Activated CD4-positive, alpha-beta T cell treated with anti-CD3 and anti-CD28 coated beads for 36 hours (primary cell): ENCODE measurements at places on chromosomes 13 and 19. TPM values are rescaled to one million over a fixed set of nuclear protein-coding genes. Genes with fewer than 3 reads are reported as not detected.

Gene RASA3
- total RNA-seq: 34.7 TPM

Gene KLK7
- total RNA-seq: not detected

Gene SRRM5
- 0.74 TPM for total RNA-seq

Gene PRTN3
- not detected for total RNA-seq

Gene NCAN
- total RNA-seq: not detected

Gene SYNGR4
- 0.25 TPM for total RNA-seq

- DNase-seq: no peak
These were observed 44.3 kb downstream of the COLGALT1 start for GRCh38 chr19:17599780-17600179.

DNA sequence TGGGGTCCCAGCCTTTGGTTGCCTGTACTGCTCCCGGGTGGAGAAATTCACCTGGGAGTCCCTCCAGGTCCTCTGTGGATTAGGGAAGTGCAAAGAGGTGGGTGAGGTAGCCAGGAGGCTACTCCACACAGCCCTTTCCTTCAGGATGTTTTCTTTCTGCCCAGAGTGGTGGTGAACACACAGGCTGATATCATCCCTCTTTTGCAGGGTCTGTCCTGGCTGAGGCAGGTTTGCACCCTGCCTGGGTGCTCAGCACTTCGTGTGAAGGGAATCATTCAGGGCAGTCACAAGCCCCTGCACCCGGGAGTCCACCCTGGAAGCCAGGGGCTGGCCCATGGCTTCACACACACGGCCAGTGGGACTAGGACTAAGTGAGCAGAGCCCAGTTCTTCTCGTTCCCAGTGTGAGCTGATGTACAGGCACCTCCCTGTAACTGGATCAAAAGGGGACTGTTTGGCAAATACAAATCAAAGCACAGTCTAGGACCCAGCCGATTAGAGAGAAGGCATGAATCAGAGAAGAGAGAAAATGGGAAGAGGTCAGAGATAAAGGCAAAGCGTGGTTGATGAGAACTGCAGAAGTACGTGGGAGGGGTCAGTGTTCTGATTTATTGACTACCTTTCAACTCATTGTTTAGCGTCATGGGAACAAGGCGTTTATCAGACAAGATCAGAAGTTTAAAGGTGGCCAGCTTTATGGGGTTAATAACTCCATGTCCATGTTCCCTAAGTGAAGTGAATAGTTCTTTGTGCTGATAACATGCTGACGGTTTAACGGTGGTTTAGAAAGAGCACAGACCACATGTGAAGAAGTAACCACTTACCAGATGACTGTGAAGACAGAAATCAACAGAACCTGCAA, 30.4 kb upstream of the SPATA13 start:
- no peak for DNase-seq

DNA sequence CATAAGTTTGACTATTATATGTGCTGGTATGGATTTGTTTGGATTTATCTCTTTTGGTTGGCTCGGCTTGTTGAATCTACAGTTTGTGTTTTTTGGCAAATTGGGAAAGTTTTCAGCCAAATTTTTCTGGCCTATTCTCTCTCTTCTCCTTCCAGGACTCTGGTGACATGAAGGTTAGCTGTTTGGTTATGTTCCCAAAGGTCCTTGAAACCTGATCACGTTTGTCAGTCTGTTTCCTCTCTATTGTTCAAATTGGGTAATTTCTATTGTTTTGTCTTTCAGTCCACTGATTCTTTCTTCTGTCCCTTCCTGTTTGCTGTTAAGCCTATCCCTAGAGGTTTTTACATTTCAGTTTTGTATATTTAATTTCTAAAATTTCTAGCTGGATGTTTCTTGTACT, 81.5 kb upstream of the SHISA2 start:
- no peak for DNase-seq

DNA sequence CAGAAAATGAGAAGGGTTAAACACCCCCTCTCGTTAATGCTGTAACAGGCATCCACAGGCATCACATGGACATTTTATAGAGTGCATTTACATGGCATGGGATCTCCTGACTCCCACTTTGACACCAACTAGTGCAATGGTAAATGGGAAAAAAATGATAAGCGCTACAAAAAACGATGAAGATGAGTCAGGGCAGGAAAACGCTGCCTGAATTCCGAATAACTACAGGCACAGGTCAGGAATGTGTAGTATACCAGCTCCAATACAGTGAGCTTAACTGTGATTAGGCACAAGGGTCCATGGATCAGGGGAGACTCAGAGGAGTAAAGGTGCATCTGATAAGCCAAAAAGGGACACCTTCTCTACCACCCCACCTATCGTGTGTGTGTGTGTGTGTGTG, 223.6 kb downstream of the FOXO1 start:
- no peak for DNase-seq

DNA sequence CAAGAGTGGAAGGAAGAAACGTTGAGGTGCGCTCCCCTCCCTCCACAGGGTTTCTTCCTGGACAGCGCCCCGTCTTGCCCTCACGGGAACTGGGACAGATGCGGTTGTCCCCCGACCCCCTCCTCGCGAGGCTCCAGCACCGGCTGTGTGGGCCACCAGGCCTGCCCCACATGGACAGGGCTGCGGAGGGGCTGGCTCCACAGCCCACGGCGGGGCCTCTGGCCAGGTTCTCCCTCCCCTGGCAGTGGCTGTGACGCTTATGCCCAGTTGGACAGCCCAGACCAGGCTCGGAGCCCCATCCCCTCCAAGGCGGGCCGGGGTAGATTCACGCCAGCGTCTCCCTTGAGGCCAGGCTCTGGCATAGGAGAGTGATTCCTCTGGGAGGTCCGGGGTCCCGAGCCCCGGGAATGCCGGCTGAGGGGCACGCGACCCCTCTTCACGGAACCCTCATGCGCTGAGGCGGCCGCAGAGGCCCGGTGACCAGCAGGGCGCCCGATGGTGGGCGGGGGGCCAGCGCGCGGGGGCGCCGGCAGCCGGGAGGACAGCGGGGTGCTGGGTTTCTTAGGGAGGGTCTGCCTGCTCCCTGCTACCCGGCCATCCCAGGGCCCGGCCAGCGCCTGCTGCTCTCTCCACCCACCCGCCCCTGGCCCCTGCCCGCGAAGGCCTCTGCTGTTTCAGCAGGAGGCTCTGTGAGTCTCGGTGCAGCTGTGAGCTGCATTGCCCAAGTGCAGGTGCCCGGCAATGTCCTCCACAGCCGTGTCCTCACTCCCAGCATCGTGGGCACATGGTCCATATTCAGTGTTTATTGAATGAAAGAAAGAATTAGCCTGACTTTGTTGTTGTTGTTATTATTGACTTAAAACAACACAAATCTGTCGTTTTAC, 20.3 kb upstream of the GAS6 start:
- no peak for DNase-seq

DNA sequence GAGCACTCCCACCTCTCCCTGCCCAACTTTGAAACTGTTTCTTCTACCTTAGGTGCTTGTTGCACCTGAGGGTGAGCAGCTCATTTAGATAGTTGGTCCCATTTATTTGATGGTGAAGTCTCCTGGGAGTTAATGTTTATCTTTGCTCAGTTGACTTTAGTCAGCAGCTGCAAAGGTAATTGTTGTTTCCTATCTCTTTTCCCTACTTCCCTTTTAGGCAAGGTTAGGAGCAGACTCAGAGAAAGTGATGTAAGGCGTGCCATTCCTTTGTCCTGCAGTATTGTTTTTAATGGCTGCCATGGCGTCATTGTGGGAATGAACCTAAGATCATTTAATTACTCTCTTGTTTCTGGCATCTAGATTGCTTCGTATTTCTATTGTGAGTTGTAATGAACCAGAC, 11.6 kb downstream of the AKAP11 start:
- DNase-seq: no peak
